Stimulated activated CD4-positive, alpha-beta T cell treated with anti-CD3 and anti-CD28 coated beads, Interleukin-1b, Interleukin-23, amount 100 ng/mL, for 4 hours (primary cell): ENCODE measurements at places on chromosomes 5 and 9.

GRCh38 chr9:2072752-2073405 lies 57.7 kb downstream of the SMARCA2 start:
- no peak for DNase-seq

- no peak for DNase-seq
These were observed 101.7 kb upstream of the IFNK start for GRCh38 chr9:27422279-27422834.

DNA sequence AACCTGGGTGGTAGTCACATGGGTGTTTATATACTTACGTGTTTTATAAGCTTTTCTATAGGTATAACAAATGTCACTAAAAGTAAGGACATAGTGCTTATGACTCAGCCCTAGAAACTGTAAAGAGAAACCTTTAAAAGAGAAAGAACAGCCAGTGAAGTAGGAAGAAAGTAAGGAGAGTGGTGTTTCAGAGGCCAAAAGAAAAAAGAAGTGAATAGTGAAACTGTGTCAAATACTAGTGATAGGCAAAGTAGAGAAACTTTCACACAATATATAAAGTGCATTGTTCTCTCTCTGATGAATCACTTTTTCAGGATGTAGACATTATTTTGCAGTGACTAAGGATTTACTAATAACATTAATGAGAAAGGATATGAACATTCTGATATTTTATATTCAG lies 74.2 kb upstream of the SUSD1 start:
- no peak for DNase-seq

- DNase-seq, result no peak
These were observed 5.2 kb downstream of the UCK1 start for GRCh38 chr9:131525643-131526565.

DNA sequence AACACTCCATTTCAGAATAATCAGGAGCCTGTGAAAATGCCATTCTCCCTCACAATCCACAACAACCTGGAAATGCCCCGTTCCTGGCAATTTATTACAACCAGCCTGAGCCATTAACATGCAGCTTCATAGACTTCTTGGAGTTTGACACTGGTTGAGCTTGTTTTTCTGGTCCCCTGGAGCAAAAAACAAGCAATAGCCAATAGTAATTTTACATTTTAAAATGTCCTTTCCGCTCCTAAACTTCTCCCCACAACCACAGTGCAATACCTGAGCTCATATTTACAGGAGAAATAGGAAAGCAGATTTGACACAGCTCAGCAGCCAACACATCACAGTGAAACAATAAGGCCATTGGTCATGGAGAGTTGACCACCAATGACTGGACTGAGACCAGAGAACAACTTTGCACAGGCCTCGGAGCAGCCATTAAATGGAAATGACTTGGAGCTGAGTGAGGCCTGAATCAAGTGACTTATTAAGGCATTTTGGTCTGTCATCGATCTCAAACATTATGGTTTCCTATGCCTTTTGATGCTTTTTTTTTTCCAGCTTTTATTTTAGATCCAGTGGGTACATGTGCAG lies 73.0 kb downstream of the ENC1 start:
- no peak for DNase-seq

- no peak for DNase-seq
These were observed 66.0 kb downstream of the ZNF366 start for GRCh38 chr5:72441094-72441723.

DNA sequence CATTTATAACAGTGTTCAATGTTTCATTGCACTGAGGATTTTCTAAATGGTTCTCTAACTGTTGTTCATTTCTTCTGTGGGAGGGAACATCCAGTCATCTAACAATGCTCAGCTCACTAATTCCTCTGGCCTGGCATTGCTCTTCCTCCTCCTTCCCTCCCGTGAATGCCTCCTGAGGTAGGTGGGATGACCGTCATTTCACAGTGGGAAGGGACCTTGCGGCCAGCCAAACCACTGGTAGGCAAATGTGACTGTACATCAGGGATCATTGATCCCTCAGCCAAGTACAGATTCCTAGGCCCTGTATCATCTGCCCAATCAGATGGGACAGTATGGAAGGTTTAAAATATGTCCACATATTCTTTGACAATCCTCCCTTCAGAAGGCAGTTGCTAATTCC lies 23.7 kb upstream of the VDAC1 start:
- no peak for DNase-seq

DNA sequence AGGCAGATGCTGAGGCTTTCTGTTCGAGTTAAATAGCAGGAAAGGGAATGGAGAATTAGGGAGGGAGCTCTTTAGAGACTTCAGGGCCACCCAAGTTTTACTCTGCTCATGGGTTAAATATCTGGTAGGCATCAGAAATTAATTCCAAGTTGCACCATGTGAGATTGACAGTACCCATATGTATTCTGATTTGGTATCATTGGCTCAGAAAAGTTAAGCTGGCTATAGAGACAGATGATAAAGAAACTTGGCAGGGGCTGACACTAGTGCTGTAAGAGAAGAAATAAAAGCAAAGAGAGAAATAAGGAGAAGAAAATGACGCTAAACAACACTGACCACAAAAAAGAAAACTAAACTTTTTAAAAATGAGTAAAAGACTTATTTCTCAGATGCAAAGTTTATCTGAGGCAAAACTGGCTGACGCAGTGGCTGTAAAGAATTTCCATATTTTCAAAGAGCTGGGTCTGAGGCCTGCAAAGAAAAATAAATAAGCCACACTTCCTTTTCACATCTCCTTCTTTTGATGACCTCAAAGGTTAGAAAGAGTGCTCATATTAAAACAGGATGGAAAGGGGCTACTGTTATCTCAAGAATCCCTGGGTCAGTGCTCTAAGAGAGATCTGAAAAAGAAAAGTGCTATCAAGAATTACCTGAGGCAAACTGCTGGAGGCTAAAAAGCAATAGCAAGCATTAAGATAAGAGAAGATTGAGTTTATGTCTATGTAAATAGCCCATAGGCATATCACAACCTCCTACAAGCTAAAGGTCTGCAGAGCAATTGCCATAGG lies 399.0 kb upstream of the MEF2C start:
- no peak for DNase-seq

GRCh38 chr9:68595868-68596267 lies 55.2 kb upstream of the TMEM252 start:
- DNase-seq, result no peak

DNA sequence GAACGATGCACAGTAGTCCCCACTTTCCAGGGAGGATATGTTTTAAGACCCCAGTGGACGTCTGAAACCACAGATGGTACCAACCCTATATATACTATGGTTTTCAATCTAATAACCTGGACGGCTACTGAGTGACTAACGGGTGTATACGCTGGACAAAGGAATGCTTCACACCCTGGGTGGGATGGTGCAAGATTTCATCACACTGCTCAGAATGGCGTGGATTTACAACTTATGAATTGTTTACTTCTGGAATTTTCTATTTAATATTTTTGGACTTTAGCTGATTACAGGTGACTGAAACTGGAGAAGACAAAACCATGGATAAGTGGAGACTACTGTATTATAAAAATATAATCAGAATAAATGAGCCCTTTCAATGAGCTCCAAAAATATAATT lies 147.6 kb upstream of the TRIM32 start:
- DNase-seq, result no peak

DNA sequence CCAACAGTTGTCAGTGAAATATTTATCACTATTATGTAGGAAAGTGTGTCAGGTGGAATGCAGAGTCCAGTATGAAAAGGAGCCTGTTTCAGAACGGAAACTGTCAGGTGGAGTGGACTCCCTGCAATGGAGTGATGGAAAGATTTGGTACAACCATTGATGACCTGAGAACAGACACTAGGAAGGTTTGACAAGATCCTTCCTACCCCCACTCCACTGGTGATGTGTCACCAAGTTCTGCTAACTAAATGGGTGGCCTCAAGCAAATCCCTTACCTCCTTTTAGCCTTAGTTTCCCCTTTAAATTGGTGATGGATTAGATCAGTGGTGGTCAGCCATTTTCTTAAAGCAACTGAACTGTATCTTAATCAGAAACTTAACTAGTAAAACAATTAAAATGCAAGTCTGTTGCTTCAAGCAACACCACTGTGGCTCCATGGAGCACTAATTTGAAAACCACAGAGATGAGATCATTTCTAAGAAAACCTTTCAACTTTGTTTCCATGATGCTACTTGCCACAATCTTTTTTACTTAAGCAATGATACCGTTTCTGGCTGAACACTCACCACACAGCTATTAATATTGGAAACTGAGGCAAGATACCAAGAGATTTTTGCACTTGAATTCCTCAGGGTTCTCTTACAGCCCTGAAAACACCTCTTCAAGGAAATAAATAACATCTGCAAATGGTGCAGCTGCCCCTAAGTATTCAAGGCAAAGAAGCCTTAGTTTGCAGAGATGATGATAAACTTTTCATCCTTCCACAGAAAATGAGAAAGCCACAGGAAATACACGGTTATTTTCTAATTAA lies 140.6 kb downstream of the ERCC6L2 start:
- DNase-seq, result no peak

DNA sequence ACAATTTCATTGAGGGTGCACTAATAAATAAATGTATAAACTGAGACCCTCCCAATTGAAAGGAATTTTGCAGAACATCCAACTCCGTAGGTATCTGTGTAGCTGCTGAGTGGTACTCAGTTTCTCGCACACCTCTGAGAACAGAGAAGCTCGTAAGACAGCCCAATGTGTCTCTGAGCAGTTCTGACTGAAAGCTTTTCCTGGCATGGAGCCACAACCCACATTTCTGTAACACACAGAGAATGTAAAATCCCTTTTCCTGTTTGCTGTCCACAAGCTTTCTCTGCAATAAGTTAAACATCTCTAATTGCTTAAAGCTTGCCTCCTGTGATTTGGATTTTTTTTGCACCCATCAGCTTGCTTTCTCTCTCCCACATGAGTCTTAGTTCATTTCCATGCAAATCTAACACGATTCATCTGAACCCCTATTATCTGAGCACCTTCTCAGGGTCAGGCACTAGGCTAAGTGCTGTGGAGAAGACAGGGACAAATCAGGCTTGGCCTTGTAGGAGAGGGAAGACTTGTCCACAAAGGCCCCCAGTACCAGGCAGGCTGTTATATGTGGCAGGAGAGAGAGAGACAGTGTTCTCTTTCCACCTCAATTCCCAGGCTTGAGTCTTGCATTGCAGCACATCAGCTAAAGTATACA lies 44.2 kb upstream of the COL15A1 start:
- DNase-seq, result no peak

- no peak for DNase-seq
These were observed 9.4 kb upstream of the DELE1 start for GRCh38 chr5:141914199-141914743.

GRCh38 chr5:172881691-172882370 lies 47.8 kb downstream of the ERGIC1 start:
- no peak for DNase-seq

DNA sequence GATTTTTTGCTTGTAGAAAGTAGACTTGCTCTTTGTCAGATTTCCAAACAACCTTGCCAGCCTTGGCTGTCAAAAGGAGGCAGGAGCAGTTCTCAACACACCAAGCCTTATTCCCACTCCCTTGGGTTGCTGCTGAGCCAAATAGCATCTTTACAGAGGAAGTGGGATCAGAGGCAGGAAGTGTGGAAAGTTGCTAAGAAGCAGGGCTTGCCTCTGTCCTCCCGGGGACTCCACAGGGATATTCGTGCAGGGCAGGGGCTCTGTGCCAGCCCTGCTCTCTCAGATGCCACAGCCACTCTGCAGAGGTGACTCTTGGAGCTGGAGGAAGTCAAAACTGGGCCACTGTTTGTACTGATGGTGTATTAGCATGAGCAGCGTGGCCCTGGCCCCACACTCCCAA lies 24.3 kb downstream of the PTPDC1 start:
- no peak for DNase-seq

DNA sequence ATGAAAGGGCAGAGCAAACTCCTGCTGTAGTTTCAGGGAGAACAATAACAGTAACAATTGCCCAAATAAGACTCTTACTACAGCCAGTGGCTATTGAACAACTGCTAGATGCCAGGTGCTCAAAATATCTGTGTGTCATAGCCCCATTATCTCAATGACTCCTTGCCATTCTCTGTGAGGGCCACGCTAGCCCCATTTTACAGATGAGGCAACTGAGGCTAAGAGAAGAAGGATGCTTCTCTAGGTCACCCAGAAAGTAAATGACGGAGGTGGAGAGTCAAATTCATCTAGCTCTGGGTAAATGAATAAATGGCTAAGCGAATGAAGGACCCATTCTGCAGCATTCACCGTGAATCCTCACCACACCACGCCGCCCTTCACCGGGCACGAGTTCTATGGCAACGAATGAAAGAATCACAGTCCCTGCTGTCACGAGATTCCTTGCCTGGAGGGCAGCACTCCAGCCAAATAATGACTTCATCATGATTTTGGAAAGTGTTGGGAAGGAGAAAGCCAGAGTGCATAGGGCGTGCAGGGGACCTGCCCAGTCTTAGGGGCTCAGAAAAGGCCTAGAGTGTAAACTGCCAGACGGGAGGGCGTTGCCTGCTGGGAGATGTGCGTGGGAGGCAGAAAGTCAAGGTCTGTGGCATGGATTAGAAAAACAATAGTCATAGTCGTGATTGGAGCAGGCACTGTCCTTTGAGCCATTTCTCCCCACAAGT lies 147.2 kb downstream of the C9orf50 start:
- no peak for DNase-seq

- no peak for DNase-seq
These were observed 681.9 kb downstream of the ISL1 start for GRCh38 chr5:52065182-52065581.

DNA sequence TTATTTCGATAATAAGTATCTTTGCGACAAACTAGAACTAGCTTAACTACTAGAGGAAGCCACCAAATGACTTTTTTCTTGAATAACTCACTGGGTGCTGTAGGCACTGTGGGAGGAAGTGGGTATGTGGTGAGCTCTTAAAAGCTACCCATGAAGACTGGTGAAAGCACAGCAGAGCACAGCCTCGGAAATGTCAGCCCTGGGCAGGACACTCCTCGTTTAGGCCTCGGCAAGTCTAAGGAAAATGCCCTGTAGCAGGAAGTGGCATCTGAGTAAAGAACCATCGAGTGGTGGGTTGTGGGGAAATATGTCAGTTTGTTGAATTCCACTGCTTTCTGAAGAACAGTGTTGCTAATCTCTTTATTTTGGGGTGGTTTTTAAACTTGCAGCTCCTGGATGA lies 44.0 kb upstream of the NCS1 start:
- peak; percentile 62 for DNase-seq

DNA sequence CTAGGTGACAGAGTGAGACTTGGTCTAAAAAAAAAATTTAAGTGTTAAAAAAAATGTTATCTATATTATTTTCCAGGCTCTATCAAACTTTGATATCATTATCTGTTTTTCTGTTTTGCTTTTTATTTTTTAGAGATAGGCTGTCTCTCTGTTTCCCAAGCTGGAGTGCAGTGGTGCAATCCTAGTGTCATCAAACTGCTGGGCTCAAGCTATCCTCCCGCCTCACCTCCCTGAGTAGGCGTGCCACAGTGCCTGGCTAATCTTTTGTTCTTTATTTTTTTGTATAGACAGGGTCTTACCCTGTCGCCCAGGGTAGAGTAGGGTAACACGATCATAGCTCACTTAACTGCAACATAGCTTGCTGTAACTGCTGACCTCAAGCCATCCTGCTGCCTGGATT lies 14.4 kb downstream of the SEC24A start:
- no peak for DNase-seq

- no peak for DNase-seq
These were observed 73.8 kb upstream of the KLF9 start for GRCh38 chr9:70488098-70488792.

- DNase-seq, result no peak
These were observed 139.9 kb downstream of the INSYN2B start for GRCh38 chr5:169840405-169840804.

- no peak for DNase-seq
These were observed 40.9 kb upstream of the FABP6 start for GRCh38 chr5:160188141-160189015.
